ENCODE measurements at places on chromosomes 1 and 21. TPM values are rescaled to one million over a fixed set of nuclear protein-coding genes. Genes with fewer than 3 reads are reported as not detected.

The KRTAP19-6 gene
- not detected for polyA plus RNA-seq

The SHE gene
- not detected for polyA plus RNA-seq

The ACTL8 gene
- polyA plus RNA-seq = not detected

GRCh38 chr1:228405200-228405978 lies 1.2 kb downstream of the TRIM11 start:
- DNase-seq = no peak

The XCL2 gene
- not detected for polyA plus RNA-seq

- DNase-seq = no peak
Observed at GRCh38 chr1:3762151-3762872, 10.1 kb downstream of the CCDC27 start.

DNA sequence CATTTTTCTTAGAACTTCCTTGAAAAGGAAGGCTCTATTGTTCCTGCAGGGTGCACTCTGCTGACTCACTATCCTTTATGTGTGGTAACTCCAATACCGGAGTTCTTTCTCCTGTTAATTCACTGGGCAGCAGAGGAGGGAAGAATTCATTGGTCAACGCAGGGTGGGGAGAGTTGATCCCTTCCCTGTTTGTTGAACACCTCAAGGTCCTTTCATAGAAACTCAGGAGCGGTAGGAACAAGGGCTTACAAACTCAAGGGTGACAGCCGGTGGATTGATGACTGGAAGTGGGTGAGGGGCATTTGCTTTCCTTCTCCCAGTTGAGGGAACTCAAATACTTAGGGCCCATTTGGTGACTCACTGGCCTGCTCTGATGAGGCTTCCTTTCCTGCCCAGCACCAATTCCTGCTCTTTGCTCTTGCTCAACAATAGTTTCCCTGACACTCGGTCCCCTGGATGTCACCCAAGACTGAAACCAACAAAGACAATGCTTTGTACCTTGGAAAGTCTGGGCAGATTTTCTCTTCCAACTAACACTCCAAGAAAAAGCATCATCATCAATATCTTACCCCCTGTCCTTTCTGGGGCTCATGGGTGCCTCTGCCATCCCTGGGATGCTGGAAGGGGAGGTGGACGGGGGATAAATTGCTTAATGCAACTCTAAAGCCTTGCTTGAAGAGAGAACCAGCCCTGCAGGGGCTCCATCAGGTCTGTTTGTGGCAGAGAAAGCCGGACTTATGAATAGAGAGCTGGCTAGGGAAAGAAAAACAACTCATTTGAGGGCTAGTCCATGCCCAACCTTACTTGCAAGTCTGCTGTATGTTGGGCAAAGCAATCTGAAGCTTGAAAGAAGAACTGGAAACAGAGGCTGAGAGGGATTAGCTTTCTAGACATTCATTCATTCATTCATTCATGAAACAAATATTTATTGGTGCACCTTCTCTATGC lies 9.3 kb downstream of the SLC26A9 start:
- DNase-seq = no peak
